ENCODE measurements at places on chromosomes 6 and 20.

DNA sequence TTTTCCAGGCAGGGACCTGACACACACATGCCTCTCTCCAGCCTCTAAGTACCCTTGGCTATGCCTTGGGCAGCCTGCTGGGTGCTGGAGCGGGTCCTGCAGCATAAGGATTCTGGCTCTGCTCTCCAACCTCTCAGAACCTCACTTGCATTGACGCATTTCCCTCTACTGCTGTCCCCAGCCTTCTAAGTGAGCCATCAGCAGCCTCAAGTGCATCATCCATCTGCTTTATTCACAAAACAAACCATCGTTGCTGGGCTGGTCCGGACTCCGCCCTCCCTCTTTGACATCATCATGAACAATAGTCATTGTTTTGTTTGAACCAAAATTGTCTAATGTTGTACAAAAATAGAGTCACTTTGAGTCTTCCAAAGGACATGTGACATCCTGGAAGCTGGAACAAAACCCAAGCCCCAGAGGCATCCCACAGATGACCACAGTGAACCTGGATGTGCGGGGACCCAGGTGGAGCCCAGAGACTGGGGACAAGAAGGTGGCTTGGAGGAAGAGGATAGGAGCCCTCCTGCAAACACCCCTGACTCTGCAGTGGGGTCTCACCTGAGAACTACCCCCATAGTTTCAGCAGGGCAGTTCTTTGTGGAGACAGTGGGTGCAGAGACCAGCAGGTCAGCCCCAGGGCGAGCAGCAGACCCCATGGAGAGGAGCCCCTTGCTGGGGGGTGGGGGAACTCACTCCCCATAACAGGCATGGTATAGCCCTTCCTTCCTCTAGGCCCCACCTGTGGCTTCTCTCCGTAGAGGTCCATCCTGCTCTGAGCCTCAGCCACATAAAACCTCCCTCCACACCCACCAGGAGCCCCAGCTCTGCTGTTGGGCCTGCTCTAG is 230.1 kb downstream of the SYNDIG1 start:
- DNase-seq, result no peak

DNA sequence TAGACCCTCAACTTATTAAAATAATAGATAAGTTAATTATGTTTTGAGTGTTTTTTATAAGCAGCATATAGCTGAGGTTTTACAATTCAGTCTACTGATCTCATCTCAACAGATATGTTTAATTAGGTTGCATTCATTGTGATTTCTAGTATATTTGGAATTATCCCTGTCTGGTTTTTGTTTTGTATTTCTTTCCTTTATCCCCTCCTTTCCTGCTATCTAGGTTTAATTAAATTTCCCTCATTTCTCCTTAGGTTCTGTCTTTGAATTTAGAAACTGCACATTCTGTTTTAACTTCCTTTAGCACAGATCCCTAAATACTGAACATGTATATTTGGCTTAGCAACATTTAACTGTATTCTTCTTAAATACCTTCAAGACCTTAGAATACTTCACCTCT is 4.9 kb upstream of the SUMO4 start:
- DNase-seq, result no peak

DNA sequence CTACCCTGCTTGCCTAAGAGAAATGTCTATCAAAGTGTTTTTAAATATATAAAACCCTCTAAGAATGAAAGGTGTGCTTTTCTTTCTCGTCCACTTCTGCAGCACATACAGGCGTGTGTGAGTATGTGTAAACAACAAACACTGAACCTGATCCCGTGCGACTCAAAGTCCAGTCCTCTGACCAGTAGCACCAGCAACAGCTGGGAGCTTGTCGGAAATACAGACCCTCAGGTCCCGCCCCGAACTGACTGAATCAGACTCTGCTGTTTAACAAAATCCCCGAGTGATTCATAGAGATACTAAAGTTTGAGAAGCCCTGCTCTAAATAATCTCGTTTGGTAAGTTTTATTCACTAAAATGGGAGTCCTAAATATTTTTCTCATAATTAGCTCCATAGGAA is 208.0 kb upstream of the KCNQ5 start:
- no peak for DNase-seq

- DNase-seq, result no peak
Measured at GRCh38 chr6:16047435-16047990, 81.4 kb upstream of the MYLIP start.

GRCh38 chr6:44304282-44305199 is 8.6 kb downstream of the AARS2 start:
- peak; percentile 48 for DNase-seq

GRCh38 chr6:17716221-17716620 is 9.5 kb upstream of the NUP153 start:
- no peak for DNase-seq

DNA sequence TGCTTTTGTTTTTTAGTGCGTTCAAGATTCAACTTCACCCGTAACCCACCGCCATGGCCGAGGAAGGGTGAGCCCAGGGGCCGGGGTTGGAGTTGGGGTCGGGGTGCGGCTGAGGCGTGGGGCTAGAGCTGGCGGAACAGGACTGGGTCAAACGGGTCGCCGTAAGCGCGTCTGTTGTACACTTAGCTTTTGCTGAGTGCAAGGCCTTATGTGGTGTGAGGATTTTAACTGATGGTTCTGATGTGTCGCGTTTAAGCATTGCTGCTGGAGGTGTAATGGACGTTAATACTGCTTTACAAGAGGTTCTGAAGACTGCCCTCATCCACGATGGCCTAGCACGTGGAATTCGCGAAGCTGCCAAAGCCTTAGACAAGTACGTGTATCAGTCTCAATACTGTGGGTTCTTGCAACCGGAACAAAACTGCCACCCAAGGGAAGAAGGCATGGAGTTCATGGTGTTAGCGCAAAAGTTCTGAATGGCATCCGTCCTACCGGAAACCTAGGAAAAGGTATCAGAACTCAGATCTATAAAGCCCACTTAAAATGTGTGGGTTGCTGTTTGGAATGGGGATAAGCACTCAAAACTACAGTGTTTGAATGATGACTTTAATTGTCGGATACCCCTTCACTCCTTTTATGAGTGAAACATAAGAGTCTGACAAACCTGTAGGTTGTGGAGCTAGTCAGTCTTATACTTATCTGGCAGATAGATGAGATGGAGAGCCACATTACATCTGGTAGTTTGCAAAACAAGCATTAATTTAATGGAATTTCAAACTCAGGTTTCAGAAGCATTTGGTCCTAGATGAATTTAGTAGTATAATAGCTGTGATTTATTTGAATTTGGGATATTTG is 574 bp downstream of the RPS12 start:
- DNase-seq, result no peak

- DNase-seq, result no peak
Measured at GRCh38 chr6:14758421-14759081, 487.3 kb upstream of the JARID2 start.

- no peak for DNase-seq
Measured at GRCh38 chr20:20273286-20273685, 94.6 kb upstream of the INSM1 start.

- peak; percentile 85 for DNase-seq
Measured at GRCh38 chr6:32118782-32119628, 9.0 kb downstream of the ATF6B start.

DNA sequence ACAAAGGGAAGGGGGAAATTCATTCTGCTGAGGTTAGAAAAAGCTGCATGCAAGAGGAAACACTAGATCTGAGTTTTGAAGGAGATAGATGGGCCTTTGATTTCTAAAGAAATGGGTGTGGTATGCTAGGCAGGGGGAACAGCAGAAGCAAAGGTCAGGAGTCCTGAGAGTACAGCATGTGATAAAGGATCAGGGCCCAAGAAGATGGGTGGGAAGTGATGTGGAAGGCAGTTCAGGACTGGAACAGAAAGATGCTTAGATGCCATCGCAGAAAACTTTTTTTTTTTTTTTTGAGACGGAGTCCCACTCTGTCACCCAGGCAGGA is 126.2 kb downstream of the ALDH8A1 start:
- DNase-seq, result no peak

- no peak for DNase-seq
Measured at GRCh38 chr20:33046412-33046811, 7.3 kb upstream of the BPIFB3 start.

GRCh38 chr20:56442389-56443365 is 25.8 kb upstream of the RTF2 start:
- no peak for DNase-seq

- DNase-seq, result no peak
Measured at GRCh38 chr20:34511891-34512265, 4.3 kb upstream of the DYNLRB1 start.

- no peak for DNase-seq
Measured at GRCh38 chr20:10651227-10651990, 22.4 kb downstream of the JAG1 start.

DNA sequence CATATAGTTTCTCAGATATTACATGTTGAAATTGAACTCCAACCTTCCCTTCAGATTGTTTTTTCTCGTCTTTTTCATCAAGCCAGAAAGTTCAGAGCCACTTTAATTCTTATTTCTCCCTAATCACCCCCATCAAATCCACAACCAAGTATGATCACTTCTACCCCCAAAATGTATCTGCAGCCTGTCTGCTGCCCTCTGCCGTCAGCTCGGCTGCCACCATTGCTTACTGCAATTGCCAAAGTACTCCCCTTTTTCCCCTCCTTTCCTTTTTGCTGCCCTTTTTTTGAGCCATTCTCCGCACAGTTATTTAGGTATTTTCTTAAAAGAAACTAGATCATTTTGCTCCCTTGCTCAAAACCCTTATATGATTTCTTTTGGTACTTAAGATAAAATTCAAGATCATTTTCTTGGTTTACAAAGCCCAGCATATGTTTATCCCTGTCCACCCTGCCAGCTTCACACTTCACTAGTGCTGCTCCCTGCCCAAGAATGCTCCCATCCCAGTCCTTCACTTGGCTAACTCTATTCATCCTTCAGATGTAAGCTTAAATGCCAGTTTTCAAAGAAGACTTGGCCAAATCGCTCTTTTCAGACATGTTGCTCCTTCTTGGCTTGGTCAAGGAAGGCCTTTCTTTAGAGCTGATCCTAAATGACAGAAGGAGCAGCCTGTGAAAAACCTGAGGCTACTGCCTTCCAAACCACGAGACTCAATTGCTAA is 63.7 kb downstream of the SH3BGRL2 start:
- DNase-seq, result no peak

DNA sequence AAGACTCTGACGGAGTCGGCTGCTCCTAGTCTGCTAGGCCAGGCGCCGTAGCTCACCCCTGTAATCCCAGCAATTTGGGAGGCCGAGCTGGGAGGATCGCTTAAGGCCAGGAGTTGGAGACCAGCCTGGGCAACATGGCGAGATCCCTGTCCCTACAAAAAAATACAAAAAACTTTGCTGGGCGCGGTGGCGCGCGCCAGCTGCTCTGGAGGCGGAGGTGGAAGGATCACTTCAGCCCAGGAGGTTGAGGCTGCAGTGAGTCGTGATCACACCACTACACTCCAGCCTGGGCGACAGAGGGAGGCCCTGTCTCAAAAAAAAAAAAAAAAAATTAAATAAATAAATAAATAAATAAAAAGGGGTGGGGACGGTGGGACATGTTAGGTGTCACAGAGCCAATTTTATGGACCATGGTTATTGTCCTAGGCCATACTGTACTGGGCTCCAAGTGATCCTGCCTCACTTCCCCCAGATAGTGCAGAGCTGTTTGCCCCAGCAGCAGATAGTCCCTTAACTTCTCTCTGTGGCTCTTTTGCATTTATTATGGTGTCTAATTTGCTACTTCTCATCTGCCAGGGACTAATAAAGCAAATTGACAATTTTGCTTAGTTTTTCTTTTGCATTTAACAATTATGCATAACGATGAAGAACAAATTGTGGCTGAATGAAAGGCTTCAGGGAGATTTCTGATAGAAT is 5.2 kb downstream of the PI16 start:
- DNase-seq, result no peak

DNA sequence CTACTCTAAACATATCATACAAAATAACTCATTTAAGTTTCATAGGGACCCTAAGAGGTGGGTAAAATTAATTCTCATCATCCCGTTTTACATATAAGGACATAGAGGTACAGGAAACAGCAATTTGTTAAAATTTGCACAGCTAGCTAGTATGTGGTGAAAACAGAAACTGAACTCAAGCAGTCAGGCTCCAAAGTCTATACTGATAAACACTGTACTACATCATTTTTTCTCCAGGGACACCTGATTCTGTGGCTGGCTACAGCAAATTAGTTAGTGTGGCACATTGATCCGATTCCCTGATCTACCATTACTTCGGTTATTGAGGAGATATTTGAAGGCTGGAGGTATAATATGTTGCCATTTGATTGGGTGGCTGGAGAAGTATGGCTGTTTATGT is 36.2 kb upstream of the E2F3 start:
- DNase-seq, result no peak

DNA sequence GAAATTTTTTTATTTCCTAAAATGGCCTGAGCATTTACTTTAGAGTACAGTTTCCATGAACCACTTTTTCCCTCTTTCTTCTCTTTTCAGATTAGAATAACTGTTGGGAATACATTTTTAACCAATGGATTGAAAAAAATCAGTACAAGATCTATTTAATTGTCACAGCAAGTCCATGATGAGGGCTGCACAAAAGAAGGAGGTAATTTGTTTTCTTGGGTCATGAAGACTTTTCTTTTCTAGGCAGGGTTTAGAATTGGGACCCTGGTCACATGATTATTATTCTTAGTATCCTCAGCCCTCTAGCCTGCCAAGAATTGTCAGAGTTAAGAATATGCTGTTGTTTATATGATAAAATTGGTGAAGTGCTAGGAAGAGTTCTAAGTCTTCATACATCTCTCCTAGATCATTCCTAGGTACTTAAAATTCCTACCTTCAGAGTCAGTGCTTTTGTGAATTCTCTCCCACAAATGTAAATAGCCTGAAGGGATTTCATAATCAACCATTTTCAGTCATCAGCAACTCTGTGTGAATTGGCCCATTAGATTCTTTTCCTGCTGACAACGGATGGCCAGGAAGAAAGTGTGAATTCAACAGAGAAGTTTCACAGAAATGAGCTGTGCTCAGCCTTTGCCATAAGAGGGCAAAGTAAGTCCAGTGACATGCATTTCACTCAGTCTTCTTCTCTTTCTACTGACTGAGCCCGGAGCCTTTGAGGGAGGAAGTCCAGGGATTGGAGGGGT is 32.4 kb upstream of the TPBG start:
- DNase-seq, result no peak

DNA sequence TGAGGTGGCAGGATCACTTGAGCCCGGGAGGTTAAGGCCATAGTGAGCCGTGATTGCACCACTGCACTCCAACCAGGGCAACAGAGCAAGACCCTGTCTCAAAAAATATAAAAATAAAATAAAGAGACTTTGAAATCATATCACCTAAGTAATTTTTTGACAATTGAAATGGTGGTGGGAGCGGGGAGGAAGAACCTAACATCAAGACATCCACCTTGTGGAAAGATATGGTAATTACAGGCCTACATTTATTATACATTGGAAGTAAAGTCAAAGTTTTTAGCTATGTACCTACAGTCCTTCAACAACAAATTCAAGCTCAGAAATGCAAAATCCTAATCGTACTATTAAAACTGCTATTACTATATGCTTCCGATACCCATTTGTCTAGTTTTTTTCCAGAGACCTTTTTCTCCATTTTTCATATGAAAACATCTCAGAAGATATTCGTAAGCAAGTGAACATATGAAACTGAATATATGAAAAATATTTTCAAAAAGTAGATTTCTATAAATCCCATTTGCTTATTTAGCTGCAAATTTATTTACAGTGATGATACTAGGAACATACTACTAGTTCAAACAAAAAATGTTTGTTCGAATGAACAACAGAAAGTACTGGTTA is 83.3 kb downstream of the SYCP2 start:
- peak; percentile 40 for DNase-seq
